Astrocyte of the cerebellum (primary cell): ENCODE measurements at places on chromosomes 4 and X.

DNA sequence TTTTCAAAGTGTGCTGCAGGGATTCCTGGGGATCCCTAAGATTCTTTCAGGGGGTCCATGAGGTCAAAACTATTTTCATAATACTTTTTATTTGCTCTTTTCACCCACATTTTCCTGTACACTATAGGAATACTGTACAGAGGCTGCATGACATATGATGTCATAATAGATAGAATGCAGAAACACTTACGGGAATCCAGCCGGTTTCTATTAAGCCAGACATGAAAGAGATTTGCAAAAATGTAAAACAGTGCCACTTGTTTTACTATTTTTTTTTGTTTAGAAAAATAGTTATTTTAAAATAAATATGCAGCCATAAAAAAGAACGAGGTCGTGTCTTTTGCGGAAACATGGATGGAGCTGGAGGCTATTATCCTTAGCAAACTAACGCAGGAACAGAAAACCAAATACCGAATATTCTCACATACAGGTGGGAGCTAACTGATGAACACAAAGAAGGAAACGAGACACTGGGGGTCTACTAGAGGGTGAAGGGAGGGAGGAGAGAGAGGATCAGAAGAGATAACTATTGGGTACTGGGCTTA, 5.0 kb downstream of the ZFX start:
- no peak for DNase-seq

GRCh38 chr4:105547769-105548168, 4.7 kb upstream of the ARHGEF38 start:
- no peak for DNase-seq

DNA sequence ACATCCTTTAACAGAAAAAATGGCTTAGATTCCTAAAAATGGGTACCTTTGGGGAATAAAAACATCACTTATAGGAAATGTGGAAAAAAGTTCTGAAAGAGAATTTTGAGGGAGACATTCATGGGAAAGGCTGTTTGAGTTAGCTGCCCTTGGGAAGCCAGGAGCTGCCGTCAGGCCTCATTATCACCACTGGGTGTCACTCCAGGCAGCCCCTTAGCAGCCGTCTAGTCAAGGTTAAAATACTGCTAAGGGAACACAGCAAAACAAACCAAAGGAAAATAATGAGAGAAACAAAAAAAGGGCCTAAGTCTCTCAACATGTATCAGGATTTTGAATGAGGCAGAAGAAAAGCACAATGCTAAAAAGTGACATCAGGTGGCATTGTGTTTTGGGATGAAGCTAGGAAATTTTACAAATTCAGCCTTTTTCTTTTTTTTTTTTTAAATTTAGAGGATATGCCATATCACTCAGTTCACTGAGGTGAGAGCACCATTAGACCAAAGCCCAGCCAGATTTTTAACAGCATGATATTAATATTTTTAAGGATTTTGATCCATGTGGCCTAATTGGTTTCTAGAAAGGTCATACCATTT, 235.3 kb downstream of the GPAT3 start:
- peak; percentile 40 for DNase-seq

- no peak for DNase-seq
Measured at GRCh38 chrX:21374994-21375707, 933 bp downstream of the CNKSR2 start.

GRCh38 chrX:38178396-38178795, 42.3 kb downstream of the SRPX start:
- DNase-seq, result no peak

DNA sequence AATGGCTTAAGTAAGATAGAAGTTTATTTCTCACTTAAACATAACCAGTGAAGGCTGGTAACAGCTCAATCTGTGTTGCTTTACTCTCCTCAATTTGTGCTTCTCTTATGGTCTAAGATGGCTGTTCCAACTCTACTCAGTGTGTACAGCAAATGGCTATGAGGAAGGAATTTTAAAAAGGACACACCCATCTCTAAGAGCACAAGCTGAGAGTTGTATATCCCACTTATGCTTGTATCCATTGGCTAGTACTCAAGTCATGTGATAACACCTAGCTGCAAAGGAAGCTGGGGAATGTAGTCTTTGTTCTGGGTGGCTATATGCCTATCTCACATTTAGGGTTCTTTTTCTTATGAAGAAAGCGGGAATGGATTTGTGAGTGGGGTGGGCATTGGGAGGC, 63.3 kb downstream of the GPAT3 start:
- DNase-seq, result no peak

DNA sequence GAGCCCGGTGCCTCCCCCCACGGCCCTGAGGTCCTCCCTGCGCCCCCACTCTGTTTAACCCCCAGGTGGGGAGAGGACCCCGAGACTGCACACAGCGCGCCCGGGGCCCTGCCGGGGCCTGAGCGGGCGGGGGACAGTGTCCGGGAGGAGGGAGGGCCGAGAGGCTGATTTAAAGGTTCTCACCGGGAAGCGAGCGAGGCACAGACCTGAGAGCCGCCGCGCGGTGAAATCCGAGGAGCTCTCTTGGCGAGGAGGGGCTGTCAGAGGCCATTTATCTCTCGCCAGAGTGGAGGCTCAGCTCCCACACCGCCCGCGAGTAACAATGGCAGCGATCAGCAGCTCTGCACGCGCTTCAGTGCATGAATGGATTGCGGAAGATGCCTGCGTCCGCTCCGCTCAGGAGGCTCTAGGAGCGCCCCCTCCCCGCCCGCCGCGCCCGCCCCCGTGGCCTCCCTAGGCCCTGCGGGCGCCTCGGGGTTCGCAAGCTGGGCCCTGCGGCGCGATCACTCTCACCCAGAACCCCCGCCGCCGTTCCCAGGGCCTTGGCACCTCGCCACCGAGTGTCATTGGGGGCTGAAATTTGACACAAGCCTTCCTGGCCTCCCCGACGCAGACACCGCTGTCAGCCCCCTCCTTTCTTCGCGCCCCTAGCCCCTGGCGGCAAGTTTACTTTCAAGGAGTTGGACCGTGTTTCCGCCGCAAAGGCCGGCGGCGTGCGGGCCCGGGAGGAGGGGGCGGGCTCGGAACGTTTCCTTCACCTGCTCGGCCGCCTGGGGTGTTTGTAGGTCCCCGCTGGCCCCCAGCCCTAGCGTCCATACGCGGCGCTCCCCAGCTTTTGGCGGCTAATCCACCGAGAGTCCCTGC, 48.7 kb upstream of the BCOR start:
- peak; percentile 26 for DNase-seq

- DNase-seq, result no peak
Measured at GRCh38 chr4:168995537-168996295, 14.3 kb downstream of the CBR4 start.
